Stimulated activated CD8-positive, alpha-beta memory T cell treated with anti-CD3 and anti-CD28 coated beads, Interleukin-7, amount 100 ng/mL, for 1 hour (primary cell): ENCODE measurements at places on chromosomes 4 and X.

GRCh38 chr4:48683784-48684666 is 96.1 kb downstream of the FRYL start:
- DNase-seq, result no peak

- DNase-seq, result no peak
Measured at GRCh38 chrX:99001286-99001685, 1408.8 kb downstream of the PCDH19 start.

- no peak for DNase-seq
Measured at GRCh38 chrX:95382799-95383198, 1301.8 kb upstream of the DIAPH2 start.

GRCh38 chrX:47497271-47497888 is 14.4 kb upstream of the ZNF41 start:
- DNase-seq, result no peak

- no peak for DNase-seq
Measured at GRCh38 chr4:7255488-7255881, 63.1 kb downstream of the SORCS2 start.

DNA sequence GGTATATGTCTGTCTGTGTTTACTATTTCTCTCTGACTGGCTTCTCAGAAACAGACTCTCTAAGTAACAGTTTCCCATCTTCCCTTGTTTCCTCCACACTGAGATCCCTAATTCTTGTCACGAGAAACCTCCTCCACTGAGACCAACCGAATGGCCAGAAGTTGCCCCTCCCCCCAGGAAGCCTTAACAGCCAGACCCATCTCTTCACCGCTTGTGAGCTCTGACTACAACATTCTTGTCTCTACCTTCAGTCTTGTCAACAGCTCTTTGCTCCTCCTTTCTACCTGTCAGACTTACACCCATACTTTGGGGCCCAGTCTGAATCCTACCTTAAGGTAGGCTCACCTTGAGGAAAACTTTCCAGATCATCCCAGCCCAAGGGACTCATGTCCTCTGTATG is 90.8 kb downstream of the NHSL2 start:
- DNase-seq, result no peak

DNA sequence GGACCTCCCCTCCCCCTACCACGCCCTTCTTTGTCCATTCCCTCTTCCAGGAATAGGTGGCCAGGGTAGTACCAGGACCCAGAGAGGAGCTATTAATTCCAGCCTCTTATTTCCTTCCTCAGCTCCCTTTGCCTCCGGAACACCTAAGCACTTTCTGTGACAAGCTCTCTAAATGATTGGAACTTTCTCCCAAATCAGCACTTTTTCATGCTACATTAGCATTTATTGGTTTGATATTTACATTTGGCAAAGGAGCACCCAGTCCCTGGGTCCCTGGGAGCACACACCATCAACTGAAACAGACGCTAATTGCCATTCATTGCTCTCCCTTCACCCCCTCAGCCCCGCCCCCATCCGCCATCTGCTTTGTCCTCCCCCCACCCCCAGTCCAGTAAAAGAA is 182.0 kb upstream of the BCOR start:
- DNase-seq, result no peak
